Activated naive CD4-positive, alpha-beta T cell (primary cell): ENCODE measurements at places on chromosomes 7 and 10.

DNA sequence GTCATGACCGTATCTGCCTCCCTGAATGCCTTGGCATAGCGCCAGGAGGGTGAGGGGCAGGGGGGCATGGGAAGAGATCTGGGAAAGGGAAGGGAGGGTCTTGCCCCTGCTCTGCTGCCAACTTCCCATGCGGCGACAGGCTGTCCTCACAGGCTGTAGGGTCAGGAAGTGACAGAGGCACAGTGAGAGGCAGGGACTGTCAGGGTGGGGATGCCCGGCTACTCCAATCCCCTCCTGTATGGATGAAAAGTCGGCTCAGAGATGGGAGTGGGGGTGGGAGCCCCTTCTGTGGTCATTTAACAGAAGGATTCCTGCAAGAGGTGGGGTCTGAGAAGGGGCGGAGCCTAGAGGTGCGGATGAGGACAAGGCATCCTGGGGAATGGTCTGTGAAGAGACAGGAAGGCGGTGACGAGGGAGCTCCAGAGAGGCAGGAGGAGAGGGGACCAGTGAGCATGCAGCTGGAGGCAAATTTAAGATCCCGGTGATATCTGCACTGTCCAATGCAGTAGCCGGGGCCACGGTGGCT is 20.8 kb upstream of the UNC5B start:
- no peak for DNase-seq

DNA sequence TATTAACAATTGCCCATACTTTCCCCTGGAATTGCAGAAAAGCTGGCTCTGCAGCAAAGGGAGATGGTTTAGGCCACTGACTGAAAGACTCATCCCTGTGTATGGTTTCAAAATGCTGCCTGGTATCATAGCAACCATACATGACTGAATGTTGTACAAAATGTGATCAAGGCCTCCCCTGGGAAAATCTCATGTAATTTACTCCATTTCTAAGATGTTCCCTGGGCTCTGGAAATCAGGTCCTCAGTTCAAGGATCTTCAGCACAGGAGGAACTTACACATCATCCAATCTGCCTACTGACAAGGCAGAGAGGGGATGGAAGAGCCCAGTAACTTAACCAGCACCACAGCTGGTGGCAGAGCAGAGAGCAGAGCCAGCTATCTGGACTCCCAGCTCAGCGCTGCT is 111.8 kb downstream of the JAZF1 start:
- no peak for DNase-seq

GRCh38 chr10:52853704-52854103 is 81.1 kb upstream of the MBL2 start:
- no peak for DNase-seq

GRCh38 chr7:72493850-72494661 is 81.9 kb upstream of the CALN1 start:
- DNase-seq: no peak

- DNase-seq: no peak
Measured at GRCh38 chr7:156378806-156379205, 261.8 kb upstream of the RNF32 start.
